ENCODE measurements at places on chromosomes 11 and 22.
A peak's percentile ranks its signal among the peaks of the same experiment; 100 is the strongest.

DNA sequence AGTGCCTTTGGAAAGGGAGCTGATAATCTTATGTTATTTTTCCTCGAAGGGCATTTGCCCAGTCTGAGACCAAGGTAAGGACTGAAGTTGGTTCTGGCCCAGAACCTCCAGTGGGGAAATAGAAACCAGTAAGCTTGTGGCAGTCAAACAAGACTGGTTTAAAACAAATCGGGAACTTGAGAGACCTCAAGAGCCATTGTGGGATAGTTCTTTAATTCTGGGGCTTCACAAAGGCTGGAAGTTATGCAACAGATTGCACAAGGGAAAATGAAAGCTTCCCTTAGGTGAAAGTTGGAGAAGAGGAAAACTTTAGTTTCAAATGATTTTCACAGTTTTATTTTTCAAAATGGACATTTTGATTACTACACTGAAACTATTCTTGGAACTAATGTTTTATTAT, 33.5 kb upstream of the RAB38 start:
- DNase-seq = no peak

DNA sequence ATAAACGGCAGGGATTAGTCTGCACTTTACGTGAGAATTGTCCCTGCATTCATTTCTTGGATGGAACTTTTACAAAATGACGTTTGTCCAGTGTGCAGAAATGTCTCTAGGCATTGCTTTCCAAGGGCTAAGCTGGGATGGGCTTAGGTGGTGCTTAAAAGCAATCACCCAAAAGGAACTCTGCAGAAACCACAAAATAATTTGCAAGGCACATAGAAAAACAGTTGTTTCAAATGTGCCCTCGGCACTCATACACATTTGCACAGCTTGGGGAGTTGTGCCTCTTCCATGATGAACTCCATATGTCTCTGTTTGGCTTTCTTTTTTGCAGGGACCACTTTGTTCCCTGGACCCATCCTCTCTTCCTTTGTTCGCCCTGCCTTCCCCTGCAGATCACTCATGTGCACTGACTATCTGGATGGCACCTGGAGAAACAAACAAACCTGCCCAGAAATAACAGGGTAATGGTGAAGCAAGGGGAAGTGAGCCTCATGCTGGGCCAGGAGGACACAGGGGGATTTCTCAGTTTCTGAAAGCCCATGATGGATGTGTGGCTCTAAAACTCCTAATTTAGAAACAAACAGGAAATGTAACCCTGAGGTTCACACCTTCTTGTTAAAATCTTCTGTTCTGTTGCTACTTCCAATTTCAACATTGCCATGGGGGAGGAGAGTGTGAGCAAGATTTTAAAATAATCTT, 150.2 kb downstream of the SNX19 start:
- DNase-seq = no peak

- DNase-seq = no peak
Observed at GRCh38 chr11:125842321-125842948, 9.3 kb downstream of the PATE4 start.

- DNase-seq = no peak
Observed at GRCh38 chr22:38564669-38565068, 5.3 kb downstream of the DMC1 start.

- no peak for DNase-seq
Observed at GRCh38 chr11:42473106-42473505, 838.7 kb upstream of the API5 start.

DNA sequence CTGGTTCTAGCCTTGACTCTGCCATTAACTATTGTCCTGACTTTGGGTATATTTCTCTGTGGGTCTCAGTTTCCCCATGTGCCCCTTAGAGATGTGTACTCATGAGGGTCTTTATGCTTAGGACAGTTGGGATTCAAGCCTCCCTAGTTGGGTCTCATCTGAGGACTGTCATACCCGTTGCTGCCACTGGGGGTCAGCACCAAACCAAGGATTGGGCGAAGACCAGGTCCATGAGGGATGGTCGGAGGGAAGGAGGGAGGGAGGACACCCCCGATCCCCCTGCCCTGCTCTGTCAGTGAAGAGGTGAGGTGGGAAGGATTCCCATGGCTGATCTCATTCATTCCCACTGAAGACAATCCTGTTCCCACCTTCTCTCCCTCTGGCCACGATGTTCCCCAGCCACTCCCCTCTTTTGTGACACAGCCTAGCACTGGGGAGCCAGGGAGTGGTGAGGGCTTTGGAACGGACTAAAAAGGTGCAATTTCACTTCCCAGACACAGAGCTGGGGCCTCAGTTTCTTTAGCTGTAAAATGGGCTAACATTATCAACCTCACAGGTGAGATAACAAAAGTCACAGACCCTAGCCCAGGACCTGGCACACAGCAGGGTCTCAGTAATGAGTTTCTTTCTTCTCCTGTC, 12.4 kb upstream of the KLHL35 start:
- peak; percentile 75 for DNase-seq

GRCh38 chr22:37746366-37747079, 49.7 kb downstream of the TRIOBP start:
- peak; percentile 14 for DNase-seq

GRCh38 chr22:23068096-23068831, 2.1 kb upstream of the GNAZ start:
- DNase-seq = no peak

DNA sequence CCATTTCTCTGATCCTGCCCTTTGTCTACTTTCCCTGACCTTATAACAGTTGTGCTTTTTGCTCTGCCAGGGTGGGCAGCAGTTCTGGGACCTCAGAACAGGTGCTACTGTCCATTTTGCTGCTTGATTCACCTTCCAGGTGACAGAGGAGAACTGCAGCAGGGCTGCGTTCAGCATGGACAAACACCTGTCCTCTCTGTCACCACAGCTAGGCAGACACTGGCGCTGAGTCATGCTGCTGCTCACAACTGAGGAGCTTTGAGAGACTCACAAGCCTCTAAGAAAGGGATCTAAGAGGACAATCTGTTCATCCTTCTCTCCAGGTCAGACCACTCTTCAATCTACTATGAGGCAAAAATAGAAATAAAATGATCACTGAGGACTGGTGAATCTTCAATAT, 1144.5 kb upstream of the CCDC90B start:
- DNase-seq = no peak

GRCh38 chr22:24805790-24806662, at the start of gene SGSM1:
Gene SGSM1, plus strand, starts transcription at chr22:24806211. Its CDS starts 115 bp downstream, at chr22:24806326.
- peak; percentile 61 for DNase-seq

DNA sequence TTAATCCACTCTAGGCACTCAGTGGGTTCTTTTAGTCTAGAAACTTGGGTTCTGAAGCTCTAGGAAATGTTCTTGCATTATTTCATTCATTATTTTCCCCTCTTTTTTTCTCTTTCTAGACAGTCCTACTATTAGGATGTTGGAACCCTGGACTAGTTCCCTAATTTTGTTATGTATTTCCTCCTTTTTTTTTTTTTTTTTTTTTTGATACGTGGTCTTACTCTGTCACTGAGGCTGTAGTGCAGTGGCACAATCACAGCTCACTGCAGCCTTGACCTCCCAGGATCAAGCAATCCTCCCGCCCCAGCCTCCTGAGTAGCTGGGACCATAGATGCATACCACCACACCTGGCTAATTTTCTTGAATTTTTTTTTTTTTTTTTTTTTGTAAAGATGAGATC, 9.4 kb downstream of the UPB1 start:
- no peak for DNase-seq

GRCh38 chr22:39655004-39655579, 84.5 kb downstream of the CACNA1I start:
- no peak for DNase-seq

GRCh38 chr11:23278121-23278520, 417.8 kb upstream of the CCDC179 start:
- no peak for DNase-seq

DNA sequence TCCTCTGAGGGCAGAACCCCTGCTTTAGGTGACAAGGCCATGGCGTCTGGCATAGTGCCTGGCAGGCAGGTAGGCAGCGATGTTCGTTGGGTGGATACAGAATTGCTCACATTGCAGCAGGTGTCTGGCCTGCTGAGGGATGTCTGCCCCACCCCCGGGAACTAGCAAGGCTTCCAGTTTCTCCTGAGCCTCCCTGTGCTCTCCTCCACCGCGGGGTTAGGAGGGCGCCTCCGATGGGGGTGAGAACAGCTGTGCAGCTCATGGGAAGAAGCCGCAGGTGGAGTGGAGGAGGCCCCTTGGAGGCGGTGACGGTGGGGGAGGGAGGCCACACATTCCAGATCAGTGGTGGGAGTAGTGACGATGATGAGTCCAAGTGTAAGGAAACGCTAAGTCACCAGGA, 48.3 kb upstream of the JAM3 start:
- no peak for DNase-seq

- no peak for DNase-seq
Observed at GRCh38 chr11:125951731-125952130, 5.9 kb downstream of the VSIG10L2 start.

DNA sequence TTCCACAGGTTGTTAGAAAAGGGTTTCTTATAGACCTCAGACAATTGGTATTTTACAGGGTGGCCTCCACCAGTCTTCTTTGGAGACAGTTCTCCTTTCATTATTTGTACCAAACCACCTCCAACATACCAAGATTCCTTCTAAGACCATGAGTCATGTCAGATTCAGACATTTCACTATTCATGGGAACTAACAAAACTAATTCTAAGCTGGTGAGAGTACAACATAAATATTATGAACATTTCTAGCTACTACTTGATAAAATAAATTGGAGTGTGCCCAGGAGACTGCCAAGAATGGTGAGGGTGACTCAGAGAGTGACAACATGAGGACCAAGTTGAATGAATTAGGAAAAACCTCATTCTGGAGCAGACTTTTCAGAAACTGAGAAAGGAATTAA, 494.6 kb upstream of the LRRC4C start:
- no peak for DNase-seq

DNA sequence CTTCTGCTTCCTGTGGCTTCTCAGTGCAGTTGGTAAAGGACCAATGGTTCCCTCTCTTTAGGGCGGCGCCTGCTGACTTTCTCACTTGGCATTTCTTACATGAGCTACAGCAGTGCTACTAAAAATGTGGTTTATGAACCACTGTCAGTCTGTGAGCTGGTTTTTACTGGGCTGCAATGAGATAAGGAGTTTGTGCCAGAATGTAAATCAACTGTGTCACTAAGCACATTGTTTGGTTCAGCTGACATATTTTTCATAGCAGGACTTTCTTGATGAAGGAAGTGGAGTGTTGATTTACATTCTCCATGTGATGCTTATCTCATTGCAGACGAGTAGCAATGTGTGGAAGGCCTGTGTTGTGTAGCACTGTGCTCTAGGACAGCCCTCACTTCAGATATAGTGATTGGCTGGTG, 463.3 kb downstream of the SOX6 start:
- no peak for DNase-seq

DNA sequence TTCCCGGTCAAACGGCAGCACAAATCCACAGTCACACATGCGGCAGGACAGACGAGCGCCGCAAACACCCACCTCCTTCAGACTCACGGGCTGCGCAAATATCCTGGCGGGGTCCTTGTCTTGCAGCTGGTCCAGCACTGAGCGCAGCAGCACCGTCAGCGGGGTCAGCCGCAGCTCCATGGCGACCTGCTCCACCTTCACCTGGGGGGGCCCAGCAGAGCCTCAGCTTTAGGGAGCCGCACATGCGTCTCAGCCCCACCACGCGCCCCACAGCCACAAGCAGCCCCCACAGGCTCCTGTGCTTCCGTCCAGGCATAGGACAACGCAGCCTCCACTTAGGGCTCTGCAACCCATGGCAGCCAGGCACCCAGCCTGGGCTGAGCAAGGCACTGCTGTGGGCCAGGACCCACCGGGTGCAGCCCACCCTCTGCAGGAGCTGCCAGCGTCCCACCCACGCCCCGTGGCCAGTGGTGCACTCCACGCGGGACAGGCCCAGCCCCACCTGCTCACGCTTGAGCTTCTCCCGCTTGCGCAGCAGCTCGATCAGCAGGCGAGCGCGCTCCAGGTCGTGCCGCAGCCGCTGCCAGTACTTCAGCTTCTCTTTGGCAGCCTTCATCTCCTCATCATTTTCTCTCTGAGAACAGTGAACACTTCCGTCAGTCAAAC, 29.1 kb downstream of the BRD1 start:
- no peak for DNase-seq

DNA sequence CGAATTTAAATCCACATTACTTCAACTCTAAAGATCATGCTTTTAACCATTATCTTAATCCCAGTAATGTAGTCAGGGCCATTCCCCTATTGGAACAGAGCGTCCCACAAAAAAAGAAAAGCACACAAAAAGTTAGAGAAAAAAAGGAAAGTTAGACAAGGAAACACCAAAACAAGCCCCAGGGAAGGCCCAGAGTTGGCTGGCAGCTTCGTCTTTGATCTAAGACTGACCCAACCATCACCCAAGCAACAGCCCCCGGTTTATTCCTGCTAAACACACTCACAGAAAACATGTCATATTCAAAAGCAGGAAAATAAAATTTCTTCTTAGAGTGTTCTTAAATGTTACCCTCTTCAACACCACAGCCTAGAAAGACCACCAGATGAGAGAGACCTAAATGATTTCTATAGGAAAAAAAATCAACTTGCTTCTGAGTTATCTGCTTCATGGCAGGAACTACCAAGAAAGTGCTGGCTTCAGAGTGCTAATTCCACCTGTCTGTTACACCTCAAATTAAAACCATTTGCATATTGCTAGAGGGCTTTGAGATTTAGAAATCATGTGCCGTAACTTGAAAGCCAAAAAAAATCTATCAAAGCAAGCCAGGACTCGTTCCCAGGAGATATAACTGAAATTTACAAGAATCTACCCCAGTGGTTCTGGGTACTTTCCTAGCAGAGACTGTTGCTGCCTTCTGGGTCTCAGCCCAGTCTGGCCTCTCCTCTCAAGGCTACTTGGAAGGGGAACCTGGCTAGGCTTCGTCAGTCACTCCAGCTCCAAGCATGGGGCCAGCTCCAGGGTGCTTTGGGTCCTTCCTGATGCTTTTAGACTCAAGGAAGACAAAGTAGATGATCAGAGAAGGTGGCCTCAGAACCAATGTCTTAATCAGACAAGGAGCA, 31.2 kb downstream of the POU2AF3 start:
- DNase-seq = no peak

- no peak for DNase-seq
Observed at GRCh38 chr11:74820763-74821162, 72.1 kb downstream of the RNF169 start.

GRCh38 chr11:35853971-35854370, 89.9 kb upstream of the LDLRAD3 start:
- DNase-seq = no peak

DNA sequence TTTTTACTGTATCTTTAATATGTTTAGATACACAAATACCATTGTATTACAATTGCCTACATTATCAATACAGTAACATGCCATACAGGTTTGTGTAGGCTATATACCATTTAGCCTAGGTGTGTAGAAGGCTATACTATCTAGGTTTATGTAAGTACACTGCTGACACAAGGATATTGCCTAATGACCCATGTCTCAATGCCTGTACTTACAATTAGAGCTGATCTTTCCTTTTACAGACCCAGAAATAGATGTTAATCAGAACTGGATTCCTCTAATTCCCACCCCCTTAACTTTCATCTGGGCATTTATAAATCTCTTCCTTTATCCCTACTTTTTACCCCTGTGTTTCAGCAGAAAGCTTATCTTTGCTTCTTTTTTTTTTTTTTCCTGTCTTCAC, 229.5 kb downstream of the METTL15 start:
- no peak for DNase-seq

GRCh38 chr11:134069426-134070341, 812 bp downstream of the JAM3 start:
- DNase-seq = no peak

Measured in T-helper 9 cell (primary cell).